Placental pericyte (primary cell): ENCODE measurements at places on chromosomes 5 and 9. TPM values are rescaled to one million over a fixed set of nuclear protein-coding genes. Genes with fewer than 3 reads are reported as not detected.

PTBP3 gene
- 23.4 and 46.4 TPM in 2 replicates for total RNA-seq

FCN2 gene
- total RNA-seq: not detected in 2 replicates

LCN15 gene
- total RNA-seq: not detected in 2 replicates

QRFP gene
- total RNA-seq: not detected in 2 replicates

IRX1 gene
- not detected in 2 replicates for total RNA-seq

EIF4E1B gene
- not detected in 2 replicates for total RNA-seq
